Fibroblast of pulmonary artery (primary cell): ENCODE measurements at places on chromosomes 2 and 18.

- no peak for DNase-seq
Observed at GRCh38 chr2:181112916-181113315, 132.5 kb downstream of the UBE2E3 start.

- DNase-seq, result no peak
Observed at GRCh38 chr2:197513915-197514314, 2.0 kb upstream of the MOB4 start.

DNA sequence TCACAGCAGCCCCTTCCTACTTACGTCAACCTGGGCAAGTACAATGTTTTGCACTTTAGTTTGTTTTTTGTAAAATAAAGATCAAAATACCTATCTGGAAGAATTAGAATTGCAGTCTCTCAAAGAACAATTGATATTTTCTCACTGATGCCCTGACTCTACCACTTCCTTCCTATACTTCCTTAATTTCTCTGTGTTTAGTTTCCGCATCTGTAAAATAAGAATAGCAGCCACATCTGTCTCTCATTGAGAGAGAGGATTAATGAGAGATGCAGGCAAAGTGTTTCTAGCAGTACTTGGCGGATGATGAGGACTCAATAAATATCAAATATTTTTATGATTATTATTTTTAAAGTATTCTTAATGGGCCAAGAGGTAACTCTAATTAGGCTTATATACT is 122.6 kb upstream of the PIEZO2 start:
- DNase-seq, result no peak

- DNase-seq, result peak; percentile 52
Observed at GRCh38 chr2:225041207-225041850, 939 bp downstream of the DOCK10 start.

- peak; percentile 60 for DNase-seq
Observed at GRCh38 chr2:160940699-160941098, 219.5 kb upstream of the TANK start.

- DNase-seq, result no peak
Observed at GRCh38 chr2:3637692-3638455, 20.1 kb upstream of the ALLC start.

- DNase-seq, result no peak
Observed at GRCh38 chr2:212814941-212815340, 276.3 kb upstream of the ERBB4 start.

GRCh38 chr2:222582928-222583327 is 73.0 kb downstream of the FARSB start:
- DNase-seq, result peak; percentile 17

GRCh38 chr2:67037655-67038054 is 359.5 kb upstream of the ETAA1 start:
- no peak for DNase-seq

GRCh38 chr2:101998896-101999789 is 7.4 kb downstream of the IL1R2 start:
- peak; percentile 38 for DNase-seq

- DNase-seq, result peak; percentile 4
Observed at GRCh38 chr2:184336688-184337087, 261.6 kb upstream of the ZNF804A start.

DNA sequence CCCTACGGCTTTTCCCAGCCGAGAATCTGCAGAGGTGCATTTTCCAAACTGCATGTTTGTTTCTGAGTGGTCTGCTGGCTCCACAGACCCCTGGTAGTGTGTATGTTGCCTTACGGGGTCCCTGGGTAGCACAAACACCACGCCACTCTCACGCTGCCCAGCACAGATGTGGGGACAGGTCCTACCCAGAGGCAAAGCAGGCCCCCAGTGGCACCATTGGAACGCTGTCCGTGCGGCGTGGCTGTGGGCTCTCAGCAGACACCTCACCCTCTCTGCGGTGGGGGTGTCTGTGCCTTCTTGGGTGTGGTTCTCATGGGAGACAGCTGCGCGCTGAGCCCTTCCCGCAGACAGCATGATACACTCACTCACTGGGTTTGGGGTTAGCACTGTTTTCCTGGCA is 137.4 kb downstream of the NFATC1 start:
- no peak for DNase-seq

- DNase-seq, result no peak
Observed at GRCh38 chr18:5107988-5108387, 89.1 kb downstream of the AKAIN1 start.

DNA sequence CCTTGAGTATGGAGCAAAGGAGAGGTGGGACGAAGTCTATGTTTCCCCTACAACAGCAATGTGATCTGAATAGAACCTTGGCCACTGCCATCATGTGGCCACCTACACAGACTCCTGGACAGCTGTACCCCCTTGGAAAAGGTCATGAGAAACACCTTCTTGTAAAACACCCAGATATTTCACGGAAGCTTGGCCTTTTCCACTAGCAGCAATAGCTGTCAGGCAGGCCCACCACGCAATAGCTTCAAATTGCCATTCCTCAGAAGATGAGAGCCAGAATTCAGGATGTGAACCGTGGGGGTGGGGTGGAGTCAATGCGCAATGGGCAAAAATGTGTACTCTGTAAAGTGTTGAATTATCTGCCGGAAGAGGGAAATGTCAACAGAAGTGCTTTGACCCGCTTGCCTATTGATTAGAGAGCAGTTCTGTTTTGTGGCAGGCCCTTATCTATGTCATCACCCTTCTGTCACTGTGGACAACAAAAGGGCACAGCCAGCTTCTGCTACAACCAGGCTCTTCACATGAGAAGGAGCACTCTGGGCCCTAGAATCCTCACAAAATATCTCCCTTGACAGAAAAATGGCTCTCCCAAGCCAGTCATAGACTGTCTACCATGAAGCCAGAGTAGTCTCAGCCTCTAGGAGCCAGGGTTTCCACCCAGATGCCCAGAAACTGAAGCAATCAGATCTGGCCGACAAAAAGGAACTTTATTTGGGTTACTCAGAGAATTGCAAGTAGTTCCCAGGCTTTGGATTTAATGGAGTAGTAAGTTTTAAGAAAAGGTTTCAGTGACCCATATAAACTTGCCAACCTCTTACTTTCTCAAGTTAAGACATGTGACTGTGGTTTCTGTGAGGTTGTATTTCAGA is 9.5 kb downstream of the INPP1 start:
- no peak for DNase-seq

- no peak for DNase-seq
Observed at GRCh38 chr18:80161781-80162417, 52.8 kb downstream of the ADNP2 start.

- no peak for DNase-seq
Observed at GRCh38 chr2:128444121-128444771, 125.6 kb upstream of the HS6ST1 start.

- DNase-seq, result no peak
Observed at GRCh38 chr18:79583426-79583825, 96.2 kb upstream of the CTDP1 start.

- no peak for DNase-seq
Observed at GRCh38 chr2:170468557-170468956, 246.6 kb upstream of the SP5 start.

DNA sequence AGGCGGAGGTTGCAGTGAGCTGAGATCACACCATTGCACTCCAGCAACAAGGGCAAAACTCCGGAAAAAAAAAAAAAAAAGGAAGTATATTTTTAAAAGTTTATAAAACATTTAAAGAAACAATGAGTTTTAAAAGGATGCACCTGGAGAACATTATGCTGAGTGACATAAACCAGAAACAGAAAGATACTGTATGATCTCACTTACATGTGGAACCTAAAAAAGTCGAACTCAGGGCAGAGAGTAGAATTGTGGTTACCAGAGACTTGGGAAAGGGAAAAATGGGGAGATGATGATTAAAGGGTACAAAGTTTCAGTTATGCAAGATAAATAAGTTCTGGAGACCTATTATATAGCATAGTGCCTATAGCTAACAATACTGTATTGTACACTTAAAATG is 52.8 kb upstream of the RTN4 start:
- DNase-seq, result no peak

DNA sequence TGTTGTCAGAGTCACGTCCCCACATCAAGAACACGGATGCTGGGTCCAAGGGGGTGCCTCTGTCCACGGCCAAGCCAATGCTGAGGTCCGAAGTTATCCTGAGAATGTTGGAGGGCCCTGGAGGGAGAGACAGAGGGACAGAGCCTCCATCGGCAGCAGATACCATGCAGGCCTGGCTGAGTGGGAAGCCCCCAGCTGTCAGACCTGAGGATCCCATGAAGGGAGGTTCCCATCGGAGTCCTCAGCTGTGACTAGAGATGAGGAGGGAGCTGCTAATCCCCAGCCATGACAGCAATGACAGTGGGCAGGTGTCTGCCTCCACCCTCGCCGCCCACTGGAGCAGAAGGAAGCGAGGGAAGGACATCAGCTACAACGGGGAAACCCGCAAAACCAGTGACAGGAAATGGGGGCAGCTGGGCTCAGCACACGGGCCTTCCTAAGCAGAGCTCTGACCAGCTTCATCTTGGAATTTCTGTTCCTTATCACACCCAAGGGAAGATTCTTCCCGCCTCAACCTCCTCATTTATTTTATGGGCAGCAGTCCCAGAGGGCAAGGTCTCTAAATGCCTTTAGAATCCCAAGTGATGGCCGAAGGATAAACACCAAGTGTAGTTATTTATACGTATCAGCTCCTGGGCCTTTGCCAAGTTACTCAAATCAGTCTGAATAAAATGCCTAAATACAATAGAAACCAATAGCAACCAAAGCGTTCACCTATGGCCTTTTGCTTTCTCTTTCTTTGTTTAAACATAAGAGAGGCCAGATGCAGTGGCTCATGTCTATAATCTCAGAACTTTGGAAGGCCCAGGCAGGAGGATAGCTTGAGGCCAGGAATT is 32.2 kb downstream of the FAM178B start:
- peak; percentile 33 for DNase-seq

DNA sequence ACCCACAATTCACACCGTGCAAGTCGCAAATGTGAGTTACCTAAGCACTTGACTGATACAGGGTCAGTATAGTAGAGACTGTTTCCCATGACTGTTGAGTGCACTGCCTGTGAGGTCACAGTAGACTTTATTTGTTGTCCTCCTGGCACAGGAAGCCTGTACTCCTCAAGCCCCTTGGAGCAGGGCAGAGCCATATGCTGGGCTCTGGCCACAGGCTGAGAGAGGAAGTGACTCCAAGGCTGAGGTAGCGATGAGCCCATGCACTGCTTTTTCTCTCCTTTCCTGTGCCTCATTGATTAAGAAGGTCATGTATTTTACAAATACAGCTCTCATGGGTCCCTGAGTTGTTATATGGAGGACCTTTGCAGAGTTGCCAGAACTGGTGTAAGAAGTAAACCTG is 287.7 kb downstream of the SRBD1 start:
- no peak for DNase-seq

GRCh38 chr18:3177902-3178687 is 41.7 kb downstream of the MYOM1 start:
- peak; percentile 21 for DNase-seq

GRCh38 chr2:192026825-192027120 is 168.0 kb downstream of the TMEFF2 start:
- no peak for DNase-seq

DNA sequence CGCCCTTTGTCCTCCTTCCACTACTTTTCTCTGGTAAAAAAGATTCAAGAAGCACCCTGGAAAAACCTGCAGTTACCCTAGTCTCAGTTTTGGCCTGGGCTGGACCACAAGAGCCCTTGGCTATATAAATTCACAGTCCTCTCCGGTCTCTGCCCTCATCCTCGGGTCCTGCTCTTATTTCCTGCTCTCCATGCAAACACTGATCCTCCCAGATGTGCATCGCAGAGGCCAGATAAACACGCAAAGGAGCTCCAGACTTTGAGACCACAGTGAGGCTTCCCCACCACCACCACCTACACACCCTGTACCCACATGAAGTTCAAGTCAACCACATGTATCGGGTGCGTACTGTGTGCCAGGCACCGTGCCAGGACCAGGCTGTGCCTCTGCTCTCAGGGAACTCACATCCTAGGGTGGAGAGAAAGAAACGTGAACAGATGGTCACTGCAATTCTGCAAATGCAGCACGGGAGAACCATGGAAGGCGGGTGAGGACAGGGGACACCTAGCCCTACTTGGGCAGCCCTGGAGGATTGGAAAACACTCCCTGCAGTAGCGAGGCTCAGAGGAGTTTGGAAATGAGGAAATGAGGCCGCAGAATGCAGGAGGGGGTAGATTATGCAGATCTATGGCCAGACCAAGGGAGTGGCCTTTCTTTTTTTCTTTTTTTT is 7.4 kb downstream of the CTDSP1 start:
- peak; percentile 56 for DNase-seq

DNA sequence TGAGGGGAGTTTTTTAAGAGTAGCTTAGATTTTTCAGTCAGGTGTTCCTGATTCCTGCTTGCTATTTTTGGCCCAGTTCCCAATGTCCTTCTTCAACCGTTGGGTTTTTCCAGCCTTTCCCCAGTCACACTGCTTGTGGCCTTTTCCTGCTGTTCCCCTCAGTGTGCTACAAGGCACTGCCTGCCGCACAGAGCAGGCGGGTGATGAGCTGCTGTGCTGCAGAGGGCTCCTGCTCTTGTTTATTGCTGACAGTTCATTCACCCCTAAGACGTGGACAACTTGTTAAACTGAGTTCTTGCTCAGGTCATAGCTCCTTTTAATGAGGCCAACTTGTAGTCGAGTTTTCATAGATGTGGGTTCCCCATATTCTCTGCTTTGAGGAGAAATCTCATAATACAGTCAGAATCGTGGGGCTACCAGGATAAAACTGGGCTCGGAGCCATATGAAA is 20.6 kb downstream of the EIF4E2 start:
- no peak for DNase-seq

DNA sequence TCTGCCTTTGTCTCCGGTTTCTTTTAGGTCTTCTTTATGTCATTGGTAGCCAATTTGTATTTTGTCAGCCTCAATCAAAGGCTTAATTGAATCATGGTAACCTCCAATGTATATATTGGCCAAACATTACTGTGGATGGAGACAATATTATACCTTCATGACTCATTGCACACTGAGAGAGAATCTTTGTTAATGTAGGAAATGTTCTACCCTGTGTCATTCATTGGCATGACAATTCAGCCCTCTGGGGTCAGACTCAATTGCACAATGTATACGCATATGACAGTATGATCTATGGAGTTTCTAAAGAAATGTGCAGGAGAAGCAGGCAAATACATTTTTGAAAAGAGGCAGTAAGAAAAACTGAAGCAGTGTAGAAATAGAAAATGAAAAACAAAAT is 162.6 kb downstream of the PDE11A start:
- no peak for DNase-seq
